ENCODE measurements at places on chromosomes 1 and 21.
A peak's percentile ranks its signal among the peaks of the same experiment; 100 is the strongest.

DNA sequence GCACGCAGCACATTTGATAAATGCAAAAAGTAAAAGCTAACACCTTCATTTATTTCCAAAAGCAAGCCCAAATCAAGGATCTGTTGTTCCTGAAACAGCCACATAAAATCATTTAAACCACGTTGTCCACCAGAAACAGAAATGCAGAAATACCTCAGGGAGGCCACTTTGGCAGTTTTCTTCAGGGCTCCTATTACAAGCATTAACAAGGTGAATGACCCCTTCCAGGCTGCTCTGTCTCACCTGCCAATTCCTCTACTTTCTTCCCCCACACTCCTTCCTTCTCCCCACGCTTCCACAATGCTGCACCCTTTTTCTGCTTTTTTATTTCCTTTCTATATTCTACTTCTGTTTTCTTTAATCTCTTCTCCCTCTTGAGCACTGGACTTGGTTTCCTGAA, 55.0 kb upstream of the PTGFRN start:
- ATAC-seq = no peak

GRCh38 chr1:91374086-91374485, 30.6 kb downstream of the HFM1 start:
- ATAC-seq = no peak

GRCh38 chr1:113905435-113905861, 322 bp downstream of the DCLRE1B start:
- ATAC-seq = peak; percentile 7

DNA sequence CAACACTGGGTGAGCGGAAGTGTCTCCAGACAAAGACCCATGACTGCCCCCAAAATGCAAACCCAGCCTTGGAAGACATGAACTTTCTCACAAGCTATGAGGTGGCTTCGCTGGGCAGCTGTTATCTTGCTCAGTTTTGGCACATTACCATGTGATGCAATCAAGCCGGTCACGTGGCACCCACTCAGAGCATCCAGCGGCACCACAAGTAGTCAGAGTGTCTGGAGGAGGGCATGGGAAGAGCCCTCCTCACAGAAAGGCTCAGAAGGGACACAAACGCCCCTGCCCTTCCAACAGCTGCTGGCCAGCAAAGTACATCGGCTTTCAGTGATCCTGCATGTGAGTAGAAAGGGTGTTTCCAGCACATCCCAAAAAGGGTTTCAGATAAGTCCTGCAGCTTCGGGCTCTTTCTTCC, 145.5 kb upstream of the IRF2BP2 start:
- peak; percentile 85 for ATAC-seq

GRCh38 chr1:25232027-25232865, at the start of gene SYF2:
SYF2 (minus strand) TSS chr1:25232502; CDS start chr1:25232467, 35 bp downstream.
- peak; percentile 95 for ATAC-seq

DNA sequence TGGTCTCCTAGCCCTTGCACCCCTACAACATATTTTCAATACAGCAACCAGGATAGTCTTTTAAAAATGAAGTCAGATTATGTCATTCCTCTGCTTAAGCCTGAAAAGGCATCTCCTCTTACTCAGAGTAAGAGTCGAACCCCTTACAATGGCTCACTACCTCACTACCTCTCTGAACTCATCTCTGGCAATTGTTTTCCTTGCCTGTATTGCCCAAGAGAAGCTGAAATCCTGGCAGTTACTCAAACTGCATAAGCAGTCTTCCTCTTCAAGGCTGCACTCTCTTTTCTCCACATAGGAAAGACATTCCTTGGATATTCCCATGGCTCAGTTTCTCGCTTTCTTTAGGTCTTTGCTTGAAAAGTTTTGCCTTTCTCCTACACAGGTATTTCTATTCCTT, 22.7 kb downstream of the CLDN8 start:
- ATAC-seq = no peak

- ATAC-seq = peak; percentile 63
Measured at GRCh38 chr1:2330519-2331199, 60.7 kb downstream of the MORN1 start.

GRCh38 chr1:186864296-186864695, 35.5 kb downstream of the PLA2G4A start:
- no peak for ATAC-seq

DNA sequence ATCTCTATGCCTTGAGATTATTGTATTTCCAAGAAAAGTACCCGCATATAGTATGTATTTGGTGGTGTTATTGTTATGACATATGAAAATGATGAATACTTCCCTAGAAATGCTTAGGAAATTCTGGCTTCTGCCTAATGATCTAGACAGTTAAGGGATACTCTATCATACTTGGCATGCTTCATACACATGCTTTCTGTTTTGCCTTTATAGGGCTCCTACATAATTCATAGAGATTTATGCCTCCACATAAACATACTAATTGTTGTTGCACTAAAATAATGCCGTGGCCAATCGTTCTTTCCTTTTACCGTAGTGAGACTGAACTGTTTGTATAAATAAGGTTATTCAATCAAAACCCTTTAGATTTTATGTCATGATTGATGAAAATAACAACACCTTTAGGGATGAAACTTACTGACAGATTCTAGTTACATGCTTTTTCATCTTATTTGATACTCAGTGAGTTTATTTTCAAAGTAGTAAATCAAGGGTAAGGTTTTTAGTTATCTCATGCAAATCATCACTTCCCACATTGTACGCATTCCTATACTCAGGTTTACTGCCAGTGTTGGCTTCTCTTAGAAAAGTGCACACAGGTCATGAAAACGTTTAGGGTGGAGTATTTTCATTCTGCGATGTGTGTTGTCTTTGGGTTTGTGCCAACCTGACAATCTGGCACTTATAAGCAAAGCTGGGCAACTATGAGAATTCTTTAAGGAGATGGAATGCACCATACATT, 40.5 kb upstream of the SCYL3 start:
- peak; percentile 52 for ATAC-seq

DNA sequence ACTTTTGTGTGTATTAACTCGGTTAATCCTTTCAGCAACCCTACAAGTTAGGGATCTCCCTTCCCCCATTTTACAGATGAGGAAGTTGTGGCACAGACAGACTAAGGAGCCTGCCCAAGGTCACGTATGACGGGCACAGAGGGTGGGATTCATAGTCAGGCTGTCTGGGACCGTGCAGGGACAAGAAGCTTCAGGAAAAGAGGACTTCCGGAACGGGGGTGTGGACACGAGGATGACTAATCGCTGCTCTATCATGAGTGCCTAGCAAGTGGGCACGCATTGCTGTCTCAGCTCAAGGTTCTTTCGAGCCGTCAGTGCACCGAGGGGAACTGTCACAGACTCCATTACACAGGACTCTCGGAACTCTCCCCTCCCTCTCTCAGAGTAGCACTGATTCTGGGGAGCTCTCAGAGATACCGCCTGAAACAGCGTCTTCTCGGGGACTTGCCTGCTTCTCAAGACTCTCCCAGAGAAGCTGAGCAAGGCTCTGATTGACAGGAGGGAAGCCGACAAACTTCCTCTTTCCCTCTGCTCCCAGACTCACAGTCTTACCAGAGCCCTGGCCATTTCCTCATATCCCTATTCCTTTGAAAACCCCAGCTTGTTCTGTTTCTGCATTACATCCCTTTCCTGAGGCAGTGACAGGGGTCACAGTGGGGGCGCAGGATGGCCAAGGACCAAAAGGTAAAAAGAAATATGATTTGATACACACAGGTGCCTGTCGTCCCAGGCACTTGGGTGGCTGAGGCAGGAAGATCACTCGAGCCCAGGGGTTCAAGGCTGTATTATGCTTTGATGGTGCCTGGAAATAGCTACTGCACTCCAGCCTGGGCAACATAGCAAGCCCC, 14.4 kb downstream of the FHAD1 start:
- ATAC-seq = no peak

DNA sequence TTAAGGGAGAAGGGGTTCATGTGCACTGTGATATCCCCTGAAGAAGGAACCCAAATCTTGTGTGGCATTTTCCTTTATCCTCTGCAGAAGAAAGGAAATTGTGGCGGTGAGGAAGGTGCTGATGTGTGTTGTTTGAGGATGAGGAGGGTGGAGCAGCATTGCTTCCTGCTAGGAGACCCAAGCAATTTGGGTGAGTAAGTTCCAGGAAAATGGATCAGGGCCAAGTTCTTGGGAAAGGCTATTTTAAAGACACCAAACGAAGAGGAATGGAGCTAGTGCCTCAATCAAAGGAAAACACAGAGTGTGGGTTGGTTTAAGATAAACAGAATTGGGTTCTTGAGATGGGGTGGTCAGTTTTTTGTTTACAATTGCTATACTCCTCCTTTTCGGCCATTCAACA, 86.7 kb upstream of the MARK1 start:
- no peak for ATAC-seq

DNA sequence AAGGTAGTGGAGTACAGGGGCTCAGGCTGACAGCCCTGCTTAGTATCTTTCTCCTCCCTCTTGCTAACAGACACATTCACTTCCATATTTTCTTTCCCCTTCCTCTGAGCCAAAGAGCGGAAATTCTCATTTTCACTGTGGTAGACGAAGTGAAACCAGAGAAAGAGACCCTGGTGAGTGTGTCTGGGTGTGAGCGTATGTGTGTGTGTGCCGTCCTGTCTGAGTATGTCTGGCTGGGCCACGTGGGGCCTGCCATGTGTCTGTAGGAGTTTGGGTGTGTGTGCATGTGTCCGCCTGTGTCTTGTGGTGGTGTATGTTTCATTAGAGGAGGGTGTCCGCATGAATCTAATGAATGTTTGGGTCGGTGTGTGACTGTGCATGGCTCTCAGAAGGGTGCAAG, 1.7 kb downstream of the COL8A2 start:
- ATAC-seq = no peak

- ATAC-seq = no peak
Measured at GRCh38 chr1:97923811-97924210, 3.0 kb upstream of the DPYD start.

GRCh38 chr1:30982937-30983336, 74.4 kb upstream of the SDC3 start:
- ATAC-seq = no peak

GRCh38 chr1:218823291-218823900, 350.3 kb upstream of the LYPLAL1 start:
- peak; percentile 89 for ATAC-seq

GRCh38 chr1:201025571-201026002, 2.1 kb upstream of the KIF21B start:
- ATAC-seq = peak; percentile 38

- no peak for ATAC-seq
Measured at GRCh38 chr21:29245104-29245643, 53.5 kb upstream of the BACH1 start.

GRCh38 chr1:8097077-8097799, 71.1 kb upstream of the ERRFI1 start:
- peak; percentile 93 for ATAC-seq

- ATAC-seq = no peak
Measured at GRCh38 chr1:46369542-46370213, 24.4 kb upstream of the FAAH start.

- peak; percentile 31 for ATAC-seq
Measured at GRCh38 chr1:219805191-219805590, 123.2 kb downstream of the SLC30A10 start.

- ATAC-seq = peak; percentile 19
Measured at GRCh38 chr1:21669258-21670058, at the start of gene RAP1GAP. RAP1GAP (minus strand) TSS chr1:21669357; CDS start chr1:21620032, 49,325 bp downstream.

GRCh38 chr21:34580181-34580700, 34.7 kb downstream of the RCAN1 start:
- no peak for ATAC-seq

- no peak for ATAC-seq
Measured at GRCh38 chr1:233379869-233380438, 52.4 kb downstream of the MAP3K21 start.

GRCh38 chr1:29754573-29755375, 518.5 kb downstream of the PTPRU start:
- ATAC-seq = no peak

DNA sequence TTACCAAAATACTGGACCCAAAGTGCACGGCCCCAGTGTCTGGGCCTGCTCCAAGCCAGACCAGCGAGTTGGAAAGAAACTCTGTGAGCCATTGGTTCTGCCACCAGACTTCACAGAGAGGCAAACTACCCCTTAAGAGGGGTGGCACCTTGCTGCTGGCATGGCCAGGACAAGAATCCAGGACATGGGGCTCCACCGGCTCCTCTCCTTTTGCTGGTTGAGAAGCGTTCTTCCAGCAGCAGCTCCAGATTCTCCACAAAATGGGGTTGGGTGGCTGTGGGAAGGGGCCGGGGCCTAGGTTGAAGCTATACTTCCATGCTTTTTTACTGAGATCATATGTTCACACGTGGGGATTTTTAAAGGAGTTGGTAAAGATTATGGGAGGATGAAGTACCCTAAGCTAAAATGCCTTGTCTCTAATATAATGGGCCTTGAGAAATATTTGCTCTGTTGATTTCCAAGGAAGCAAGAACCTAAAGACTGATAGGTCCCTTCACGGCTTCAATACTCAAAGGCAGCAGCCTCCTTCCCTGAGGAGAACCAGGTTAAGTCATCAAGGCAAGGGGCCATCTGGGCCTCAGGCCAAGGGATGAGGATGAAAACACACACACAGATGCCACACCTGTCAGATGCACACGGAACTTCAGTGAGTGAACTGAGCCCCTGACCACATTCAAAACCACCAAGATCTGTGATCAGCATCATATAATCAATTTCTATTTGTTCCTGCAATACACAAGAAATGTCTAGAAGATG, 3.1 kb downstream of the C1orf198 start:
- ATAC-seq = no peak

DNA sequence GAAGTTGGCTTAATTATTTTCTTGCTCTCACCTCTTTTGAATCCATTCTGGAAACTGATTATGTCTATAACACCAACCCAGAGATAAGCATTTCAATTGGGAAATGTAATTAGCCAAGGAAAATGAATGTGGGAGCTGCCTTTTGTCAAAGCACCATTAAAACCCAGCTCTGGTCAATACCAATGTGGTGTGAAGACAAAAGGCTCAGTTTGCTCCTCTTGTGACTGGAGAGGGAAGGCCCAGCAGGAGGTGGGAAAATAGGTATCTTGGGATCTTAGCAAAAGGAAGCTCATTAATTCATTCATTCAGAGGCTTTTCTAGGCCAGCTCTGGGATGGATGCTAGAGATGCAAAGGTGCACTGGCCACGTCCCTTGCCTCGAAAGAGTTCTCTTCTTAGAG, 75.0 kb upstream of the SELENON start:
- no peak for ATAC-seq

GRCh38 chr21:19908390-19908789, 1089.8 kb upstream of the NCAM2 start:
- no peak for ATAC-seq

DNA sequence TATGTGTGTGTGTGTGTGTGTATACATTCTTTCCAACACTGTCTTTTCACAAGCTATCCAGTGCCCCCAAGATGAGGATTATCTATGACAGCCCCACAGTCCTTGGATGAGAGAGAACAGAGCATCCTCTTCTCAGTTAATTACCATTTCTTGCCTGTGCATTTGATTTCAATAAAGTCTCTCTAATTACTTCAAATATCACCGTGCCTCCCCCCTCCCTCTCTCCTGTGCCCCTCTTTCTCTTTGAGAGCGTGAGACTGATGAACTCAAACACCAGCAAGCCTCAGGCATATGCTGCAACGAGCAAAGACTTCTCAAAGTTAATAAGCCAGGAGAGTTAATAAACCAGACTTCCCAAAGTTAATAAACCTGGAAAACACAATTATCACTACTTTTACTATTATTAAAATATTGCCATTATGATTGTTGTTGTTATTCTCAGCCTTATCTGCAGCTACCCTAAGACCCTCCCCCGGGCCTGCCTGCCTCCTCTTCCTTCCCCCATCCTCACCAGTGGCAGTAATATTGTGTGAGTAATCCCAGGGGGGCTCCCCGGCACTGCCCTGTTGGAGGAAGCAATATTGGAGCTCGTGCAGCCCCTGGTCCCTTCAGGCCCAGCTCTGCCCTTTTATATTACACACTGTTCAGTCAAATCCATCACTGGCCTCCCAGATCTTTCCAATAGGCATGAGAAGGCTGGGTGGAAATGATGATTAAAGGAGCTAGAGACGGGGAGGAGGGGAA, 30.9 kb downstream of the LMX1A start:
- no peak for ATAC-seq
